ENCODE measurements at places on chromosomes 4 and X. TPM values are rescaled to one million over a fixed set of nuclear protein-coding genes. Genes with fewer than 3 reads are reported as not detected.

RAB28 gene
- 182 TPM for total RNA-seq

BANK1 gene
- 1.5 TPM for total RNA-seq

ANXA10 gene
- total RNA-seq: not detected

ADGRG2 gene
- total RNA-seq: 2.0 TPM

DOK7 gene
- 4.7 TPM for total RNA-seq

PARM1 gene
- 26.3 TPM for total RNA-seq

GRCh38 chr4:40200875-40201801 is 4.3 kb downstream of the RHOH start:
- H3K36me3 ChIP-seq: no peaks in the 10 kb centered on the region
- no peaks in the 10 kb centered on the region for H3K4me1 ChIP-seq
- DNase-seq: peak; percentile 40
- peak overlapping the region; percentile 76 for H3K27ac ChIP-seq
- no peaks in the 10 kb centered on the region for H3K27me3 ChIP-seq

- H3K27ac ChIP-seq: no peak overlapping the region
- H3K4me1 ChIP-seq: peaks cover 48% of the 10 kb centered on the region
- DNase-seq: no peak
- no peak overlapping the region for H3K4me3 ChIP-seq
Measured at GRCh38 chr4:156775813-156776212, 195.8 kb downstream of the PDGFC start.

GRCh38 chr4:85952528-85952927 is 407.3 kb downstream of the MAPK10 start:
- no peak for DNase-seq
- no peaks in the 10 kb centered on the region for H3K36me3 ChIP-seq
- no peak overlapping the region for H3K27ac ChIP-seq
- H3K4me3 ChIP-seq: no peak overlapping the region

DNA sequence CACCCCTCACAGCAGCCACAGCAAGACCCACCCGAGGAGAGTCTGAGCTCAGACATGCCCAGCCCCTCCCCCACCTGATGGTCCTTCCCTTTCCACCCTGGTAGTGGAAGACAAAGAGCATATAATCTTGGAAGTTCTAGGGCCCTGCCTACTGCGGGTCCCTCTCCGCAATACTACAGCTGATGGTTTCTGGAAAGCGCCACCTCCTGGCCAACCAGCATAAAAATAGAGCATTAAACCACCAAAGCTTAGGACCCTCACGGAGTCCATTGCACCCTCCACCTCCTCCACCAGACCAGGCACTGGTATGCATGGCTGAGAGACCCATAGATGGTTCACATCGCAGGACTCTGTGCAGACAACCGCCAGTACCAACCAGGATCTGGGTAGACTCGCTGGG is 78.2 kb downstream of the SH3BGRL start:
- H3K27ac ChIP-seq: no peak overlapping the region
- no peak for DNase-seq
- no peaks in the 10 kb centered on the region for H3K36me3 ChIP-seq
- H3K4me1 ChIP-seq: no peaks in the 10 kb centered on the region

GRCh38 chr4:102157984-102158383 is 187.3 kb downstream of the SLC39A8 start:
- H3K4me1 ChIP-seq: no peaks in the 10 kb centered on the region
- no peak for DNase-seq
- no peak overlapping the region for H3K4me3 ChIP-seq
- H3K36me3 ChIP-seq: no peaks in the 10 kb centered on the region
- no peaks in the 10 kb centered on the region for H3K27me3 ChIP-seq
- H3K27ac ChIP-seq: no peak overlapping the region

- no peaks in the 10 kb centered on the region for H3K27me3 ChIP-seq
- no peak overlapping the region for H3K27ac ChIP-seq
- no peaks in the 10 kb centered on the region for H3K4me1 ChIP-seq
Measured at GRCh38 chrX:41474726-41475100, 27.6 kb downstream of the NYX start.

DNA sequence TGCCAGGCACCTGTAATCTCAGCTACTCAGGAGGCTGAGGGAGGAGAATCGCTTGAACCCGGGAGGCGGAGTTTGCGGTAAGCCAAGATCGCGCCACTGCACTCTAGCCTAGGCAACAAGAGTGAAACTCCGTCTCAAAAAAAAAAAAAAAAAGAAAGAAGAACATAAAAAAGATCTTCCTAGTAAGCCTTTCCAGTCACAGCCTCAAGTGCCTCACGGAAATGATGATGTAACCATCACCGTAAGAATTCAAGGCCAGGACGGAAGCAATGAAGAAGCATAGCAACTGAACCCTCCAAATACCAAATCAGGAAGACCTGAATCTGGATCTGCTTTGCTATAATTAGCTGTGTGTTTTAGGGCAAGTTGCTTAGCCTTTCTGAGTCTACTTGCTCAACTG is 28.8 kb downstream of the RBM47 start:
- H3K4me1 ChIP-seq: no peaks in the 10 kb centered on the region
- H3K27me3 ChIP-seq: no peaks in the 10 kb centered on the region
- H3K27ac ChIP-seq: no peak overlapping the region
- no peak overlapping the region for H3K4me3 ChIP-seq

- H3K27me3 ChIP-seq: no peaks in the 10 kb centered on the region
- DNase-seq: no peak
- H3K27ac ChIP-seq: no peak overlapping the region
- H3K4me1 ChIP-seq: no peaks in the 10 kb centered on the region
- no peaks in the 10 kb centered on the region for H3K36me3 ChIP-seq
- no peak overlapping the region for H3K4me3 ChIP-seq
Measured at GRCh38 chr4:57504139-57504538, 394.0 kb upstream of the IGFBP7 start.

GRCh38 chr4:125365731-125366130 is 51.0 kb downstream of the FAT4 start:
- no peak overlapping the region for H3K4me3 ChIP-seq
- no peaks in the 10 kb centered on the region for H3K36me3 ChIP-seq
- no peak for DNase-seq
- H3K27me3 ChIP-seq: no peaks in the 10 kb centered on the region
- H3K4me1 ChIP-seq: no peaks in the 10 kb centered on the region

DNA sequence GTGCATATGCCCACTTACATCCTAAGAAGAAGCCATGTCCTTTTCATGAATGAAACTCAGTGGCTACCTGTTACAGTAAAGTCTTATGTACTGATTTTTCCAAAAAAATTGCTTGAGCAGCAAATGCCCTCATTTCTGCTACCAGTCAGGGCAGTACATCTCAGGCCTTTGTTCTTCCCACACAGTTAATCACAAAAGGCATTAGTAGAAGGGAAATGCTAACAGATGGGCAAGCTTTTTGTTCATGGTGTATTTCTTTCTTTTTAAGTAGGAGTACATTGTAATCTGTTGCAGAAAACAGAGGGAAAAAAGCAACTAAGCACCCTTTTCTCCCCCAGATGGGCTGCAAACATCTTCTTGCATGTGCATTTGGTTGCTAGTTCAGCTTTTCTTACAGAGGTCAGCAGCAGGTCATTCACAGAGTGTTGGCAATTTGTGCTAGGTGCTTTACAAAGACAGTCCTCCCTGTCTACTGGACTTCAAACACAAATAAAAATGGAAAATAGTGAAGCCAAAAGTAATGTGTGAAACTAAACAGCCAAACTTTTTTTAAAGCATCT is 373.4 kb downstream of the PRDM5 start:
- no peak for DNase-seq
- no peaks in the 10 kb centered on the region for H3K36me3 ChIP-seq
- H3K4me1 ChIP-seq: no peaks in the 10 kb centered on the region
- H3K4me3 ChIP-seq: no peak overlapping the region
- H3K27ac ChIP-seq: no peak overlapping the region

DNA sequence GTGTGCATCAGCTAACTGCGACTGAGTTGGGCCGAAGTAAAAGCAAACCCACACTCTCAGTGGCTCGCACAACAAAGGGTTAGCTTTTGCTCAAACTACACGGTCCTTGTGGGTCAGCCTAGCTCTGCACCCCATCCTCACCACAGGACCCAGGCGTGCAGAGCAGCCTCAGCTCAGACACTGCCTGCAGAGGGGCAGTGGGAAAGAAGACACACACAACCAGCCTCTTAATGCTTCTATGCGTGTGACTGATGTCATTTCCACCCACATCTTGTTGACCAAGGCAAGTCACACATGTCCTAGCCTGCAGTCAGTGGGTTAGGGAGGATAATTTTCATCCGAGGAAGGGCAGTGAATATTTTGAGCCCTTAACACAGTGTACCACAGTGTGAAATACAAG is 40.5 kb downstream of the HMGB2 start:
- H3K4me3 ChIP-seq: no peak overlapping the region
- no peaks in the 10 kb centered on the region for H3K36me3 ChIP-seq
- no peaks in the 10 kb centered on the region for H3K4me1 ChIP-seq

DNA sequence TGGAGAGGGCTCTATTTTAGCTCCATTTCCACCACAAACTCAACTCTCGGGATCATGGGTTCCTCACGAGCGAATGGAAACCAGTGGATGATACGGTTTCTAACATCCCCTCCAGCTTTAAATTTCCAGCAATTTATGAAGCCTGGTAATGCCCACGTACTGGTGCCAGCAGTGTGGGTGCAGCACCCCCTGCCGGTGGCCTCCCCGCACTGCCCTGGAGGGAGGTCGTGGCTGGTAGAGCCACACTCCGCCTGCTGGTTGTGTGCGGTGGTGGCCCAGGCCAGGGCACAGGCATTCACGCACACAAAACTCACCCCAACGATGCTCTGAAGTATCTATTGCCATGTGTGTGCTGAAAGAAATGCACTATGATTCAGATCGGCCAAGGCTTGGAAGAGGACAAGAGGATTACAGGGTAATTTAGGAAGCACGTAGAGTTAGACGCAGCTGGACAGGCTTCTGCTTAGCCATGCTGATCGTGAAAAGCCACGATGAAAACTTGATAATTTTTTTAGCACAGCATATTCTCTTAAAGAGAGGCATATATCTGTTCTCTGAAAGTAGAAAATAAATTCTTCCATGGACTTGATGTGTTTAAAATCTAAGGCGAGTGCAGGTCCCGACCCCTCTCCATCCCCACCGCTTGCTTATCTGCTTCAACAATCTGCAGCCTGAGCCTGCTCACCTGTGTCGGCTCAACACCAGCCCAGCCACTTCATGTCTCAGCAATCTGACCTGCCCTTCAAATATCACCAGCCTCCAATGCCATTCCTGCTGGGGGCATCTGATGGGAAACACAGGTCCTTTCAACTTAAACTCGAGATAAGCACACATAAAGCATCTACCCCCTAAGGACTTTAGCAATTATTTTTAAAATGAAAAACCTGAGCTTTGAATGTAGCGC is 59.1 kb downstream of the SCD5 start:
- H3K27me3 ChIP-seq: no peaks in the 10 kb centered on the region
- no peaks in the 10 kb centered on the region for H3K4me1 ChIP-seq
- H3K4me3 ChIP-seq: no peak overlapping the region
- no peaks in the 10 kb centered on the region for H3K36me3 ChIP-seq
- H3K27ac ChIP-seq: no peak overlapping the region
- DNase-seq: no peak

DNA sequence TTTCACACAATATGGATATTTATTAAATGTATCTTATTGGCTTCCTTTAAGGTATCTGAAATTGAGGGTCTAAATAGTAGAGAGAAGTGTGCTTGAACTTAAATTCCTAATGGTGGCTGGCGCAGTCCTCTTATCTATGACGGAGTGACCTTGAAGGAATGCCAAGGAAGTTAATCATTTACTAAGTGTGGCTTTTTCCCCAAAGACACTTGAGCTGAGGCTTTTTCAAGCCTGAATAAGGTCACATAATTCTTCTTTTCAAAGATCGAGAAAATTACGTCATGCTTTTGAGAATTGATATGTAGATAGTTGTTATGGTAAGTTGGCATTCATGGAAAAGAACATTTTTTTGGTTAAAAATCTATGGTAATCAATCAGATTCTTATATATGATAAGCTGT is 11.7 kb upstream of the PRPS2 start:
- H3K4me1 ChIP-seq: no peaks in the 10 kb centered on the region
- no peaks in the 10 kb centered on the region for H3K36me3 ChIP-seq

DNA sequence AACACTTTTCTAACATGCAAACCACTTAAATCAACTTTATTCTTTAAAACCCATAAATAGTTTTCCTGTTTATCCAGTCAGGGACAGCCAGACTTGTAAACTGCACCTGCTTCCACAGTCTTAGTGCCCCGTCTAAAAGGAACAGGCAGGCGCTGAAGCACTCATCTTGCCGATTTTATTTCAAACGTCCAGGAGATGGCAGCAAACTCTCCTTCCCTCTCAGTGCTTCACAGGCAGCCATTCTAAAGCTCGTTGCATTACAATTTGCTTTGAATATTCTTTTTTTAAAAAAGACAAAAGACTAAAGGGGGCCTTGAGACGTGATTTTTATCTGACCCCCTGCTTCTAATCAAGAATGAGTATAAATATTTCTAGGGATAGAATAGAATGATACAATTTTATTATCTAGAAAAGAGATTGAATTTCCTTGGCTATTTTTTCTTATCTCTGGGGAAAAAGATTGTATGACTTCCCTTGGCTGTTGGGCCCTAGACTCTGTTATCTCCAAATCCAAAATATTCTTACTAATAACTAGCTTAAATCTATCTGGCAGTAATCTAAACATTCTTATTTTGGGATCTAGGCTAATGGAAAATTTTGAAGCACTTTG is 93.6 kb upstream of the MYOZ2 start:
- H3K27ac ChIP-seq: peak overlapping the region; percentile 78
- no peak for DNase-seq
- no peaks in the 10 kb centered on the region for H3K36me3 ChIP-seq
- peaks cover 36% of the 10 kb centered on the region for H3K4me1 ChIP-seq

DNA sequence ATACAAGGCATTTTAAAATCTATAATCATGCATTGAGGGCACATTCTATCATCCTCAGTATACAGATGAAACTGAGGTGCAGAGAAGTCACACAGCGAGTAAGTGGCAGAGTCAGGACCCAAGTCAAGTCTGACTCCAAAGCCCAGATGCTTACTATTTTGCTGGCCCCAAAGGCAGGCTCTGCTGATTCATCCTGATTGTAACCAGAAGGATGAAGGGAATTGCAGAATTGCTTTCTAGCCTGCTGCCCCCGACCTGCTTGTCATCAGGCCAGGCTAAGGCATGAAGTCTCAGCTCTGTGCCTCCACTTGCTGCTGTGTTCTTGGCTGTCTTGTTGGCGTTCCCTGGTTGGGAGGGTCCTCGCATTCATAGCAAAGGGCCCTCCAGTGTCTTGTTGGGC is 62.7 kb downstream of the SLC9A6 start:
- no peak for DNase-seq
- peak overlapping the region; percentile 50 for H3K27ac ChIP-seq
- H3K27me3 ChIP-seq: no peaks in the 10 kb centered on the region
- peaks cover 5% of the 10 kb centered on the region for H3K4me1 ChIP-seq
- no peaks in the 10 kb centered on the region for H3K36me3 ChIP-seq

GRCh38 chr4:105831189-105831588 is 64.1 kb upstream of the NPNT start:
- H3K4me1 ChIP-seq: no peaks in the 10 kb centered on the region
- H3K27me3 ChIP-seq: no peaks in the 10 kb centered on the region
- H3K4me3 ChIP-seq: no peak overlapping the region
- H3K36me3 ChIP-seq: no peaks in the 10 kb centered on the region
- no peak overlapping the region for H3K27ac ChIP-seq

GRCh38 chr4:77074981-77075855 is 571 bp downstream of the CCNI start:
- no peak for DNase-seq
- peak overlapping the region; percentile 100 for H3K27ac ChIP-seq
- H3K27me3 ChIP-seq: no peaks in the 10 kb centered on the region

- H3K36me3 ChIP-seq: no peaks in the 10 kb centered on the region
- H3K4me3 ChIP-seq: no peak overlapping the region
- H3K4me1 ChIP-seq: no peaks in the 10 kb centered on the region
- H3K27ac ChIP-seq: no peak overlapping the region
- H3K27me3 ChIP-seq: no peaks in the 10 kb centered on the region
Measured at GRCh38 chr4:85142451-85142850, 176.0 kb upstream of the WDFY3 start.

Data from vagina (tissue), 2 donors.